ENCODE measurements at places on chromosomes 3 and 15. TPM values are rescaled to one million over a fixed set of nuclear protein-coding genes. Genes with fewer than 3 reads are reported as not detected.

CYP11A1 gene
- polyA plus RNA-seq = 0.14 TPM

CACNA2D2 gene
- 0.09 TPM for polyA plus RNA-seq

ZNF197 gene
- 13.9 TPM for polyA plus RNA-seq

ATP13A5 gene
- not detected for polyA plus RNA-seq

ZMYND10 gene
- 0.87 TPM for polyA plus RNA-seq

HACD3 gene
- polyA plus RNA-seq = 104 TPM

GMPPB gene
- polyA plus RNA-seq = 15.7 TPM

ECE2 gene
- polyA plus RNA-seq = not detected

ARHGEF26 gene
- polyA plus RNA-seq = 0.98 TPM

CCR8 gene
- not detected for polyA plus RNA-seq

IL17RC gene
- polyA plus RNA-seq = 17.3 TPM

ADGRG7 gene
- not detected for polyA plus RNA-seq

RABL3 gene
- 9.3 TPM for polyA plus RNA-seq

UBA3 gene
- polyA plus RNA-seq = 81.1 TPM

IFT122 gene
- polyA plus RNA-seq = 14.0 TPM

ZNF80 gene
- polyA plus RNA-seq = not detected

COL6A6 gene
- not detected for polyA plus RNA-seq

CYP1A2 gene
- not detected for polyA plus RNA-seq

SMARCC1 gene
- polyA plus RNA-seq = 34.3 TPM

EFCAB12 gene
- 0.19 TPM for polyA plus RNA-seq

RPP25 gene
- 0.25 TPM for polyA plus RNA-seq

CEP19 gene
- 2.0 TPM for polyA plus RNA-seq

OIP5 gene
- polyA plus RNA-seq = 2.9 TPM

EHD4 gene
- 19.3 TPM for polyA plus RNA-seq

CADPS gene
- 0.06 TPM for polyA plus RNA-seq

CPN2 gene
- not detected for polyA plus RNA-seq

CCDC33 gene
- polyA plus RNA-seq = not detected

CHRNA3 gene
- polyA plus RNA-seq = not detected

CADM2 gene
- not detected for polyA plus RNA-seq

MOBP gene
- polyA plus RNA-seq = not detected

TGM5 gene
- not detected for polyA plus RNA-seq

ITGA11 gene
- 24.0 TPM for polyA plus RNA-seq

TF gene
- polyA plus RNA-seq = 0.07 TPM

KCNMB3 gene
- polyA plus RNA-seq = 0.89 TPM

SAXO2 gene
- 3.6 TPM for polyA plus RNA-seq

MESP1 gene
- polyA plus RNA-seq = 0.30 TPM

ISLR gene
- 2.3 TPM for polyA plus RNA-seq

COL6A5 gene
- not detected for polyA plus RNA-seq

ATP6V1A gene
- polyA plus RNA-seq = 83.0 TPM

TTLL13 gene
- polyA plus RNA-seq = 0.07 TPM

SENP2 gene
- 18.2 TPM for polyA plus RNA-seq

ZNF501 gene
- 3.9 TPM for polyA plus RNA-seq

FGF12 gene
- polyA plus RNA-seq = not detected

TNIK gene
- polyA plus RNA-seq = 9.5 TPM
